ENCODE measurements at places on chromosomes 4 and X. TPM values are rescaled to one million over a fixed set of nuclear protein-coding genes. Genes with fewer than 3 reads are reported as not detected.
A peak's percentile ranks its signal among the peaks of the same experiment; 100 is the strongest.

GRCh38 chrX:47614618-47615017 lies 5.0 kb downstream of the SYN1 start:
- DNase-seq: no peak

BEX5 gene
- total RNA-seq: not detected

ZFYVE28 gene
- total RNA-seq: 8.6 TPM

- DNase-seq: no peak
These were observed 10.1 kb downstream of the REELD1 start for GRCh38 chr4:146224326-146224966.

MAGEA10 gene
- total RNA-seq: not detected

GRCh38 chr4:126479709-126480108 lies 1153.0 kb upstream of the INTU start:
- no peak for DNase-seq

GRCh38 chr4:118270492-118270891 lies 82.3 kb downstream of the PRSS12 start:
- peak; percentile 72 for DNase-seq

DMP1 gene
- total RNA-seq: not detected

HPGDS gene
- total RNA-seq: not detected

NDST3 gene
- 6.5 TPM for total RNA-seq

DNA sequence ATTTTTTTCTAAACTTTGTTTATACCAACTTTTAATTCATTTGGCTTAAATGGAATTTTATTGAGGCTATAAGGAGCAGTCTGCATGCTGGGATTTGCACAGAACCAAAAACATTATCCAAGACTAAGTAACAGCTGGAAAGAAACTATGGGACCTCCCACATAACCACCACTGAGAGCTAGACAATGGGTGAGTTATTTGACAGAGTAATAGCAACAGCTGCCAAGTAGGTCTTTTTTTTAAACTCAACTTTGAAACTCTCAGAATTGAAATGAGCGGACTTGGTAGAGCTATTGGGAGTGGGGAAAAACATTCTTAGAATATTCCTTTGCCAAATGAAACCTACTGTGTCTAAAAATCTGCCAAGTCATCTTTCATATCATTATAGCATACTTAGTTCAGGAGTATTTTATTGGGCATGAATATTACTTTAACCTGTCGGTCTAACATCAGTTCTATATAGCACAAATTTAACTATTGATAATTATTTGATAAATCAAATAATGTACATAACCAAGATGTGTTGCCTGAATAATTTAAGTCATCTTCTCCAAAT lies 1428.0 kb downstream of the PCDH7 start:
- no peak for DNase-seq

ERCC6L gene
- total RNA-seq: 2.4 TPM

DNA sequence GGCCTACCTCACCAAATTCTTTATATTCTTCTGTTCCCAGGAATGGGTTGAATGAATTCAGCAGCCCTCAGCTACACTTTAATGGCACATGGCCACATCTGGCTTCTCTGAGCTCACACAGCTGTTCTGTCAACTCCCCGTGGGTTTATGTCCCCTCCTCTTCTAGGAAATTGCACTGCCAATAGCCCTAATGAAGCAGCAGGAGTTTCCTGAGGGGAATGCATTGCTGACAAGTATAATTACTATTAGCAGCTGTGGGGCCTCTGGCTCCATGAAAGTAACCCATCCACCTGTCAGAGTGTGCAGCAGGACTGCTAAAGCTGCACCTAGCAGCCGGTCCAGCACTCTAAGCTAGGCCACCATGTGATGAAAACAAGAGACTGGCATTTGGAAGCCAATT lies 50.3 kb downstream of the FTHL17 start:
- no peak for DNase-seq

- DNase-seq: peak; percentile 63
These were observed 6.3 kb downstream of the MEPE start for GRCh38 chr4:87838890-87839591.

- DNase-seq: no peak
These were observed 14.2 kb downstream of the SEPSECS start for GRCh38 chr4:25146076-25146475.

- peak; percentile 46 for DNase-seq
These were observed 82.8 kb downstream of the CPZ start for GRCh38 chr4:8675383-8675782.

DGAT2L6 gene
- total RNA-seq: not detected

- no peak for DNase-seq
These were observed 298.3 kb upstream of the AGA start for GRCh38 chr4:177740563-177740962.

LPAR4 gene
- total RNA-seq: not detected

DNA sequence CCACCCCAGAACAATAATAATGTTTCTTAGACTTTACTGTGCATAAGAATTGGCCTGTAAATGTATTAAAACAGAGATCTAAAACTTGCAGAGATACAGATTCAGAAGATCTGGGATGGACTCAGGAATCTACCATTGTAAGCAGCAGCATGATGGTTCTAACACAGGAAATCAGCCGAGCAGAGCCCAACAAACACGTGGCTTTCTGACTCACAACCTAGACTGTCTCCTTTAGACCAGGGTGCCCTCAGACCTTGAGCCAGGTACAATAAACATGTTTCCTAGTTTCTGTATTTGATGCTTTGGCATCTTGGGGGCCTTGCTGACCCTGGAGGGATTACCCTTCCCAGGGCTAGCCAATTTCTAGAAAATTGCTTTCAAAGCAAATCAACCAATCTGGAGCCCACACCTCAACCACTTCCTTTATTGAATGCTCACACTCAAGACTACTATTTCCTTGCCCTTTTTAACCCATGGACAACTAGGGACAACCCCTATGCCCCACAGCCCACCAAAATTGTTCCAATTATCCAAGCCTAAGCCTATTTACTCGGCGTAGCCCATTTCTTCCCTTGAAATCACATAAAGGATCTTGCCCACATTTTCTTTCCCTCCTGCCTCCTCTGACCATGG lies 80.5 kb downstream of the TBC1D9 start:
- DNase-seq: peak; percentile 65

TBC1D14 gene
- 30.0 TPM for total RNA-seq

DNA sequence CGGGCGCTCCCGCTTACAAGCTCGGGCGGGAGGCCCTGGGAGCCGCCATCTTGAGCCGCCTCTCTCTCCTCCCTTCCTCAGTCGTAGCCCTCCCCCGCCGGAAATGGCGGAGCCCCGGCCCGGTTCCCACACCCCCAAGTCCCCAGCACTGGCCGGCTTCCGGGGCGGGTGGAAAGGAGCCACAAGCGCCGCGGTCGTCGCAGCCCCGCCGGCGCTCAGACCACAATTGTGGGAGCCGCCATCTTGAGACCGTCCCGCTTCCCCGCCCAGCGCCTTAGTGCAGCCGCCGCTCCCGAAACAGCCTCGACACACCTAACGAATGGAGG lies 531 bp downstream of the HCFC1 start:
- DNase-seq: peak; percentile 86

DNA sequence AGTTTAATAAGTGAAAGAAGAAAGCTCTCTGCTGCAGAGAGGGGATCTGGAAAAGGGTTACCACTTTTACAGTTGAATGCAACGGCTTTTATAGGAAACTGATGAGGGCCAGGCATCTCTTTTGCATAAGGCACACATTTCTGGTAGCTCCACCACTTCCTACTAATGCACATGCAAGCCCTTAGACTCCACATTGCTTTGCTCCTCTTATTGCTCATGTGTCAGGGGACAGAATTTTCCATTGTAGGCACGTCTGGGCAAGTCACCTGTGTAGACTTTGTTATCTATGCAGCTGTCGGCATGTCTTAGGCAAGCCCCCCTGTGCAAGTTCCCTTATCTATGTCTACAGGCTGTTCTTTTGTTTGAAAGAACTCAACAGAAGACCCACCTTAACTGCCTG lies 294.6 kb upstream of the STS start:
- DNase-seq: no peak

GRCh38 chrX:105463473-105463872 lies 243.0 kb upstream of the TEX13A start:
- DNase-seq: no peak

GRCh38 chr4:38080061-38080974 lies 120.1 kb downstream of the PTTG2 start:
- DNase-seq: no peak

ARX gene
- not detected for total RNA-seq

MAGEB2 gene
- total RNA-seq: not detected

DNA sequence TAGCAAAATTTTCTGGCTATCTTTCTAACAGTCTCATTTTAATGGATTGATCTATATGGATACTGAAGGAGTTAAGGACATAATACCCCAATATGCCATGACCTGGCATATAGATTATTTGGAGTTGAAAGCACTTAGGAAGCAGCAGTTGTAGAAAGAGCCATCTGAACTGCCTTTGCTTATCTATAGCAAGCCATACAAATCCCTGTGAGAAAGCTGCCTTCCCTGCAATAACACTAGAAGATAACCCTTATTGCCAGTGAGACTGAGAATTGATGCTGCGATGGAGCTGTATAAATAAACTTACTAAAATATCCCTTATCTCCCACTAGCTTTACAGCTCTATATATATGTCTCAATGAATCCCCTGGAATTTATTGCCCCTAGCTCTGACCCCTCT lies 346.3 kb downstream of the TECRL start:
- DNase-seq: no peak

- DNase-seq: no peak
These were observed 33.5 kb downstream of the HTRA3 start for GRCh38 chr4:8303081-8303480.

- no peak for DNase-seq
These were observed 100.4 kb upstream of the FAM9B start for GRCh38 chrX:9134366-9134765.

GALNTL6 gene
- not detected for total RNA-seq

AWAT2 gene
- 1.2 TPM for total RNA-seq

- DNase-seq: no peak
These were observed 4.5 kb upstream of the MAMLD1 start for GRCh38 chrX:150358651-150359050.

GRCh38 chr4:13705521-13706041 lies 78.1 kb upstream of the BOD1L1 start:
- peak; percentile 92 for DNase-seq

DNA sequence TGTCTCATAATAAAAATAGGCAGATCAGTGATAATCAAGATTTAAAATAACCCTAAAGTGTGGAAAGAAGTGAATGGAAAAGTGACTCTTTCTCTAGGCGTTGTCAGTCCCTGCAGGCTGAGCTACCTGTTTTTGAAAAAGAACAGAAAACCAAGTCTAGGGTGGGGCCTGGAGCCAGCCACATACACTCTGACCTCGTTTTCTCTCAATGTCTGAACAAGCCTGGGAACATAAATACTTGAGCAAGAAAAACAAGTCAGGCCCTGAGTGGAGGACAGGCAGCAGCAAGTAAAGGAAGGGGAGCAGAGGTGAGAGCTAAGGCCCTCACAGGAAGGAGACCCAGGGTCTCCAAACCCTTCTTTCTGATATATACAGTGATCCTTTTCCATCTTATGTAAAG lies 91.7 kb upstream of the HPF1 start:
- no peak for DNase-seq

GRCh38 chr4:188399834-188400233 lies 260.6 kb downstream of the TRIML1 start:
- DNase-seq: no peak

DNA sequence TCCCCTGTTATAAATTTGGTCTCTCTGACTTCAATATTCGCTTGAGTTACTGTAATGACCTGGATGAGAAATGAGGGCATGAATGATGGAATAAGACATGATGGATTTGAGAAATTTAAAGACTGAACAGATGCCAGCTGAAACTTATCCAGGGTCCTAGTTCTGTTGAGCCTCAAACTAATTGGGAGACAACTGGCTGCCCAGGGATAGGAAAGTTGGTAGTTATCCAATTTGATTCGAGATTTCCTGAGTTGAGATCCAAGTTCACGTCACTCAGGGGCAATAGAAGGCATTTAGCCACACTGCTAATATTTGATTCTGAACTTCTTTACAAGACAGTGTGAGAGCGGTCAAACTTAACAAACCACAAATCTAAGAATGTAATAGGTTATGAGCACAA lies 159.0 kb upstream of the CXCL13 start:
- no peak for DNase-seq

POU4F2 gene
- total RNA-seq: not detected

- DNase-seq: no peak
These were observed 118.6 kb upstream of the NEIL3 start for GRCh38 chr4:177190995-177191580.

DNA sequence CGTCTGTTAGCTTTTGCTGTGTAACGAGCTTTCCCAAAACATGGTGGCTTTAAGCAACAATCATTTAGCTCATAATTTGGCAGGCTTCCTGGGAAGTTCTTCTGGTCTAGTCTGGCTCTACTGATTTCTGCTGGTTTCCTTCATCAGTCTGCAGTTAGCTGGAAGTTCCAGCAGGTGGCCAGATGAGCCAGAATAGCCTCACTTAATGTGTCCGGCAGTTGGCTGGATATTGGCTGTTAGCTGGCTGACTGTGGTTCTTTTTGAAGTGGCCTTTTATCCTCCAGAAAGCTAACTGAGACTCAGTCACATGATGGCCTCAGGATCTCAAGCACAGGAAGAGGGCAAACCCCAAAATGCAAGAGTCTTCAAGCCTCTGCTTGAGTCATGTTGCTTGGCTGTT lies 34.9 kb downstream of the FTHL17 start:
- peak; percentile 63 for DNase-seq

DNA sequence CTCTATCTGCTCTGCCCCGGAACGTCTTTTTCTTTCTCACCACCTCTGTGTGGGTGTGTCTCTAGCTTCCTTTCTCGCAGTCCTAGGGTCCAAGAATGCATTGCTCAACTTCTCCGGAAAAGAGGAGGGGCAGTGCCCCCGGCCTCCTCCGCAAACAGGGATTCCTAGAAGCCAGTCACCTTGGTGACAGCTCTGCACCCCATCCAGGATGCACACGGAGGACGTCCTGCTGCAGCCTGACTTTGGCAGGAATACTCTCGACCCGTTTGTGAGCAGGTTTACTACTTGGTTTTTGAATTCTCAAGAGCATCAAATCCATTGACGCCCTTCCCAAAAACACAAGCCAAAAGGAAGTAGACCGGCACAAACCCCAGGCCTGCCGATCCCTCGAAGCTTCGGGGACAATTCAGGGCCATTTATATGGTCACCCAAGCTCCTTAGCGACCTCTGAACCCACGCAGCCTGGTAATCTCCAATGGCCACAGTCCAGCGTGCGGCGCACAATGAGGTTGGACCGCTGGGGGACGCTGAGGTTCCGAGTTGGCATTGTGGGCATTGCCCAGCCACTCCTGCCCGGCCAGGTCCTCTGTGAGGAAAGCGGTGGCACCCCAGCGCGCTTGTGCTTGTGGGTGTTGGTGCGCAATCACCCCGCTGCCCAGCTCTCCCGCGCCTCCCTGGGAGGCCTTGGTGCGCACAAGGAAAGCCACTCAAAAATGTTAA lies 9.8 kb downstream of the NKX3-2 start:
- DNase-seq: no peak

All from dermis blood vessel endothelial cell (primary cell).